ENCODE measurements at places on chromosomes 16 and 17.

DNA sequence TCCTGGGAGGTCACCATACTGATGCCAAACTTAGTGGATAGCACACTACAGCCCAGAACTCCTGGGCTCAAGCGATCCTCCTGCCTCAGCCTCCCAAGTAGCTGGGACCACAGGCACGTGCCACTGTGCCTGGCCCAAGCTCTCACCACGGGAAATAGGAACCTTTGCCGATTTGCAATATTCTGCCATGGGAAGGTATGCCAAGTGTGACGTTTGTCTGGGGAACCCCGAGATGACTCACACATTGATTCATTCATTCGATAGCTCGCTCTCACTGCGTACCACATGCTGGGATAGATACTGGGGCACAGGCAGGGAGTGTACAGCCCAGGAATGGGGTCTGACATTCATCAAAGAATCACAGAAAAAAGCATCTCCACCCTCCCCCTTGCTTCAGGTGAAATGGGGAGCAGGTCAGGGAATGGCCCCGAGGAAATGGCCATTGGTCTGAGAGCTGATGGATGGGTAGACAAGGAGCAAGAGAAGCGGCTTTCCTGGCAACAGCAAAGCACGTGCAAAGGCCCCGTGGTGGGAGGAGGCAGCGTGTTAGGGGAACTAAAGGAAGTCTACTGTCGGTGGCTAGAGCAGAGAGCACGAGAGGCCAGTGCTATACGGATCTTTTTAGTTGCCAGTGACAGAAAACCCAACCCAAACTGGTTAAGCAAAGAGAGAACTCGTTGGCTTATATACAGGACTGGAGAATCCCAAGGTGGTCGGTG is 44.1 kb downstream of the DNAH17 start:
- DNase-seq = no peak

DNA sequence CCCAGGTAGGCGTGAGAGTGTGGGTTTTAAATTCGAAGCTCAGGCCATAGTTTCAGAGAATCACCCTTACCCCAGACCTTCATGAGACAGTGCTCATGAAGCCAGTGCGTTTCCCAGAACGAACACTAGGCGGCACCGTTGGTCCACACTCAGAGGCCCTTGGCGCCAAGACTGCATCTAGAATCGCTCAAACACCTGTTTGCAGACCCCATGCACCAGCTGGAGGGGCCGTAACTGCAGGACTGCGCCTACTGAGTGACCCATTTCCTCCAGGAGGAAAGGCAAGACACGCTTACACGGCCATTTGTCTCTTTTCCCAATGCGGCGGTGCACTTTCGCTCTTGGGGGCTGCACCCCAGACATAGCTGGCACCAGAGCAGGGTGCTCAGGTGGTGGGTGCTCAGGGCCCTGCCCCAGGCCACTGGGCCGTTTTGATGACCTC is 34.0 kb downstream of the ADGRG5 start:
- no peak for DNase-seq

GRCh38 chr17:49969134-49969759 is at the start of gene DLX4:
DLX4 (plus strand) TSS chr17:49969190; CDS start chr17:49969469, 279 bp downstream.
- no peak for DNase-seq

GRCh38 chr17:44738214-44738906 is 20.4 kb upstream of the ADAM11 start:
- DNase-seq = no peak

- no peak for DNase-seq
Observed at GRCh38 chr17:58156839-58157803, 8.9 kb downstream of the OR4D1 start.

GRCh38 chr16:87484487-87485331 is 8.1 kb downstream of the ZCCHC14 start:
- no peak for DNase-seq

DNA sequence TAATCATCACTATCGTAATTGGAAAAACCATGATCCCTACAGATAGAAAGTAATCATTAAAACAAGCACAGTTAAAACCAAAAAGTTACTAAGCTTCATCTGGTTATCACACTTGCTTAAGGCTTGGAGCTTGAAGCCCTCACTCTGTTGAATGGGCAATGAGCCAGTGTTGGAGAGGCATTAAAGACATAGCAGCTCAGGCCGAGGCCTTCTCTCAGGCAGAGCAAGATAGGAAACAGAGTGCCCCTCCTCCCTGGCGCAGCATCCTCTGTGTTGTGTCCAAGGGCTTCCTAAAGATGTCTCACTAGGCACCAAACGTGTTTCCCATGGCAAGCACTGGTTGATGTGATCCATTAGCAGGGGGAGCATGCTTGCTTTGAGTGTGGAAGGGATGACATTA is 34.9 kb upstream of the LGALS9 start:
- no peak for DNase-seq

DNA sequence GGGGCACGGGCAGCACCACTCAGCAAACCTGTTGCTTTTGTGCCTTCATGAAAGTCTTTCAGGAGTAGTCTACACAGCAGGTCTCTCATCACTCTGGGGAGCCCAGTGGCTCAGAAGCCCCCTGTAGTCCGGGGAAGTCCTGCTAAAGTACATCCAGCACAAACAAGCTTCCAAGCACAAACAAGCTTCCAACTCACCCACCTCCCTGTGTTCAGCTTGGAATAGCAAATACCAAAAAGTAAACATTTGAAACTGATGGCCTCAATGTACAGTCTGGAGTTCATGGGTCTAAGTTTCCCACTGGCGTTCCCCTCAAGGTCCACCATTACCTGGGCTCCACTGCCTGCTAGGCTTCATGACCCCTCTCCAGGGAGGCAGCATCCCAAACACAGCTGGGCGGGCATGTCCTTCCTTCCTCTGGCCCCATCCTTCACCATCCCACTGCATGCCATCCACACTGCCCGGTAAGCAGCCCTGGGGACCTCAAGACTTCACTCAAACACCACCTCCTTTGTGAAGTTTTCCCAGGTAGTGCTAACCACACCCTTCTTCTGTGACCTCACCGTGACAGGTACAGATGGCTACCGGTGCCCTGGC is 62.8 kb upstream of the SIAH1 start:
- no peak for DNase-seq

GRCh38 chr17:43701318-43701743 is 39.6 kb upstream of the MEOX1 start:
- DNase-seq = no peak

DNA sequence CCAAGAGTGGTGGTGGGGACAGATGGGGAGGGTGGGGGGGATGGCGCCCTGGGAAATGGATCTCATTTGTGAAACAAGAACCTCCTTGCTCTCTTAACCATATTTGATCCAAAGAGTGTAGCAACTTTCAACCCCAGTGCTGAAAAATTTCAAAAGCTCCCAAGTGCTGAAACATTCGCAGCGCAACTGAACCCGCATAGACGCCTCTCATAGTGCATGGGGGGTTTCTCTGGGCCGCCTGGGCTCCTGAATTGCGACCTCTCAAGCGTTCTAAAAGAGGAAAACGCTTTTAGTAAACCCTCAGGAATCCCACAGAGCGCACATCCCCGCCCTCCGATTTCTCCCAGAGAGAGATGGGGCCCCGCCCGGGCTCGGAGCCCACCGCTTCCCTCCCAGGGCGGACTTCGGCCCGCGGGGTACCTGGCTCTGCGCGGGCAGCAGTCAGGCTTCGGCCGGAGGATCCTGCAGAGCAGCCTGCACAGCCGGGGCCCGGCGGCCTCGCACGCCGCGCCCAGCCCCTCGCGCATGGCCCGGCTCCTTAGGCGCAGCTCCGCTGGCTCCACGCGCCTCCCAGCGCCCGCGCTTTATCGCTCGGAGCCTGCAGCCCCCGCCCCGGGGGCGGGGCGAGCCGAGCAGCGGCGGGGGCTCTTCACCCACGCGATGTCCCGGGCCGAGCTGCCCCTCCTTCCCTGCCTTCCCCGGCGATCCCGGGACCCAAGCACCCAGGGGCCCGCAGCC is 7.0 kb downstream of the NOS2 start:
- DNase-seq = no peak

DNA sequence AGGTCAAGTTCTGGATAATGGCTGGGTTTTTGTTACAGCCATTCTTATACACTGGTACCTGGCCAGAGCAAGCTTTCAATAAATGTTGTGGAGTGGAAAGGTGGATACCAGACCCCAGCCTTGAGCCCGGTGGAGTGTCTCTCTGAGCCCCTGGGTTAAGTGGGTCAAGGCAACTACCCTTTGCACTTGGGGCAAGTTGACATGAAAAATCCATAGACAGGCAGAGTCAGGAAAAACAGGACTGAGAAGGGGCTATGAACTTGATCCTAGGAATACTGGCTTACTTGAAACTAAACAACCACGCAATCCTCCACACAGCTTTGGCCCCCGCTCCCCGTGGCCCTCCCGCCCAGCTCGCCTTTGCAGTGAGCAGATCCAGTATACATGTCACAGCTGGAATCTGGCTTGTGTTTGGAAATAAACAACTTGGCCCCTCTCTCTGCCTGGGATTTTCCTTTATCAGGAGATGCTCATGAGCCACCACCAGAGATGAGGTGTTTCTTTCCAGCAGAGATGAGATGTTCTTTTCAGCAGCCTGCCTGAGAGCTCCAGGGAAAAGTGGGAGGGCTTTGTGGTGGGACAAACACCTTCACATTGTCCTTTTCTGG is 65.9 kb downstream of the KSR1 start:
- DNase-seq = no peak

DNA sequence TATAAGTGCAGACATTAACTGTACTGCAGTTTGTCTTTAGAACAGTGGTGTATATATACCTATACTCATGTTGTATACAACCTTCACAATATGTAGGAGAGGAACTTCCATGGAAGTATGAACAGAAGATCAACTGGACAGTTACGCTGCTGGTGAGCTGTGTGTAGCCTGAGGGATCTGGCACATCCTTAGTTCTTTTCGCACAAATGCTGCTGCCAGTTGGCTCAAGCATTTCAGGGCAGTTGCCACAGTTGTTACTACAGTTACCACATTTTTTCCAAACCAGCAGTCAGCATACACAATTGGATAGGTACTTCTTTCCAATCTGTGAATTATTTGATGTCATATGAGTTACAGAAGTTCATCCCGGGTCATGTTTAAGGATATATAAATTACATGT is 539.6 kb upstream of the HSBP1 start:
- DNase-seq = no peak

DNA sequence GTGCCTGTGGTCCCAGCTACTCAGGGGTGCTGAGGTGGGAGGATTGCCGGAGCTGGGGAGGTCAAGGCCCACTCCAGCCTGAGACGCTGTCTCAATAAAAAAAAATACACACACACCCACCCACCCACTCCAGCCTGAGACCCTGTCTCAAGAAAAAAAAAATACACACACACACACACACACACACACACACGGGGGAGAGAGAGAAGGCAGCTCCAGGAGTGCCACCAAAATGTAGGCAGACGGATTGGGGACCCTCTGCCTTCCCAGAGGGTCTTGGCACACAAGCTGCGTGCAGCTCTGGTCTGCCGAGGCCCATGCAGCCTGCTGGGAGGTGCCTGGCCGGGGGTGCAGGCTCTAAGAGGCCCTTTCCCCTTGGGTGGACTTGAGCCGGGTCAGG is 5.9 kb upstream of the NUDT16L1 start:
- DNase-seq = no peak

DNA sequence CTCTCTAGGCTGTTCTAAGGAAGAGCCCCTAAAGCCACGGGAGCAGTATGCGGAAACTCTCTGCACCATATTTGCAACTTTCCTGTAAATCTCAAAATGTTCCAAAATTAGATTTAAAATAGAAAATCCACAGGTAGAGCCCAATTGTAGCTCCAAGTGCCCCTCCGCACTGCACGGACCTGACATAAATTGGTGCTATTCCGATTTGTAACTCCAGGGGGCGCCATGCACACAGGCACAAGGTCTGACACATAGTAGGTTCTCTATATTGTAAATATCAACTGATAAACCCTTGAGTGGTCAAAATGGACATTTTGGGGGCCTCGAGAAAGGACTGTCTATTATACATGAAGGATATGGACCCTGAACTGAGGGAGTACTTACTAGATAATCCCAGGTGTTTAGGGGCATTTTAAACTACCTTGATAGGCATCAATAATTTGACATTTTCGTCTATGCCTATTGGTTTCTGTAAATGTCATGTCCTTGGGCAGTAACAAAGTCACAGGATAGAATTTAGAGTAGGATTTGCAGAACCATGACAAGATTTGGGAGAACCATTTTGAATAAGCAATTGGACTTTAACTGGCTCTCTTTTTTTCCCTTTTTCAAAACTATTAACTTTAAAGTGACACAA is 36.6 kb upstream of the TMEM132E start:
- no peak for DNase-seq

GRCh38 chr17:16474012-16474725 is 17.8 kb downstream of the LRRC75A start:
- no peak for DNase-seq

- no peak for DNase-seq
Observed at GRCh38 chr16:83550183-83550569, 257.6 kb upstream of the HSBP1 start.

DNA sequence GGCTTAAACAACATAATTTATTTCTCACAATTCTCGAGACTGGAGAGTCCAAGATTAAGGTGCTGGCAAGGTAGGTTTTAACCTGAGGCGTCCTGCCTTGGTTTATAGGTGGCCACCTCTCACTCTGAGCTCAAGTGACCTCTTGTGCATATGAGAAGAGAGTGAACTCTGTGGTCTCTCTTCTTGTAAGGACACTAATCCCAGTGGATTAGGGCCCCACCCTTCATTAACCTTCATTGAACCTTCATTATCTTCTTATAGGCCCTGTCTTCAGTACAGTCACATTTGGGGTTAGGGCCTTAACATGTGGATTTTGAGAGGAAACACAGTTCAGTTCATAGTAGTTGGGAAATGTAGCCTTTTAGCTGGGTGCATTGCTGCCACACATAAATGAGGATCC is 57.1 kb downstream of the MAP2K4 start:
- DNase-seq = no peak

GRCh38 chr17:34571428-34572130 is 7.8 kb upstream of the TMEM132E start:
- no peak for DNase-seq

GRCh38 chr17:61464843-61465180 is 12.6 kb downstream of the TBX4 start:
- DNase-seq = no peak

GRCh38 chr17:11251561-11252107 is 10.6 kb downstream of the SHISA6 start:
- no peak for DNase-seq

GRCh38 chr17:59028328-59028727 is 78.4 kb downstream of the TRIM37 start:
- DNase-seq = no peak

- no peak for DNase-seq
Observed at GRCh38 chr17:48011405-48012150, 26.0 kb downstream of the COPZ2 start.

DNA sequence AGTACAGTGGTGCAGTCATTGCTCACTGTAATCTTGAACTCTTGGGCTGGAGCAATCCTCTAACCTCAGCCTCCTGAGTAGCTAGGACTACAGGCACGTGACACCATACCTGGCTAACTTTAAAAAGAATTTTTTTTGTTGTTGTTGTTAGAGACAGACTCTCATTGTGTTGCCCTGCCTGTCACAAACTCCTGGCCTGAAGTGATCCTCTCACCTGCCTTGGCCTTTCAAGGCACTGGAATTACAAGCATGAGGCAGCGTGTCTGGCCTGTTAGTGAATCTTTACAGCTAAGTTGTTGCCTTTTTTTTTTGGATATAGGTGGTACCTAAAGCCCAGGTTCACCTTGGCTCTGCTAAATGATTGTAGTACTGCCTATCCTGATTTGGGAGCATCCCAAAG is 290.6 kb downstream of the BCAS3 start:
- no peak for DNase-seq

Data from SW 1271 (cell line).